ENCODE measurements at places on chromosomes 1 and 21. TPM values are rescaled to one million over a fixed set of nuclear protein-coding genes. Genes with fewer than 3 reads are reported as not detected.

DNA sequence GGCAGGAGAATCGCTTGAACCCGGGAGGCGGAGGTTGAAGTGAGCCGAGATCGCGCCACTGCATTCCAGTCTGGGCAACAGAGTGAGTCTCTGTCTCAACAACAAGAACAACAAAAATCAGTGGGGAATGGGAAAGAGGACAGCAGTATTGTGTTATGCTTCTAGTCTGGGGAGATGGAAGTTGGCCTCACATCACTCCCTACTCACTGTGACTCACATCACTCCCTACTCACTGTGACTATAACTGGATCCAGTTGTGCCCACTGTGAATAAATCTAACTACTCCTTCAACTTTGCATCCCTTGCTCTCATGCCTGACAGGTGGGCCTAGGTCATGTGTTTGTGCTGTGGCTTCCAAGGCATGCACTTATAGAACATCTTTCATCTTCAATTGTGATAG lies 285.4 kb upstream of the USP24 start:
- H3K4me3 ChIP-seq, result no peak overlapping the region
- H3K36me3 ChIP-seq, result no peaks in the 10 kb centered on the region
- H3K27me3 ChIP-seq, result no peaks in the 10 kb centered on the region
- H3K27ac ChIP-seq, result no peak overlapping the region

DNA sequence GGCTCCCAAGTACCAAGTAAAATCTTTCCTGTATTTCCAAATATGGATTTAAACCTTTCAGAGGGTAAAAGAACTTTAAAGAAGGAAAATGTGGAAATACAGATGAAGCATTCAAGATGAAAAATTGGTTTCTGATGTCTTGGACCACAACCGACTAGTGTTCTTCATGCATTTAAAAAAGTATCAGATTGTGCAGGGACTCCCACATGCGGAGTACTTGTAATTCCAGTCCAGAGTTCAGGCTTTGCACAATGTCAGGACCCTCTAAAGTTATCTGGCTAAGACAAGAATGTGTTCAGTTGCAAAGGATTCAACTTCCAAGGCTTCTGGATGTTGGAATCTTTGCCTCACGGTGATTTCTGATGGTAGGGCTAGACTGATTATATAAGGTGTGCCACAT lies 66.7 kb downstream of the RGL1 start:
- no peaks in the 10 kb centered on the region for H3K27me3 ChIP-seq
- H3K4me1 ChIP-seq, result peaks cover 41% of the 10 kb centered on the region
- H3K27ac ChIP-seq, result peak overlapping the region; percentile 77
- no peak for DNase-seq
- no peak overlapping the region for H3K4me3 ChIP-seq

PTPRC gene
- total RNA-seq, result 89.3 TPM

MEGF6 gene
- total RNA-seq, result 54.2 TPM
